ENCODE measurements at places on chromosomes 12 and 14. TPM values are rescaled to one million over a fixed set of nuclear protein-coding genes. Genes with fewer than 3 reads are reported as not detected.

GRCh38 chr12:52144512-52145227, 47.1 kb downstream of the KRT80 start:
- no peak for DNase-seq

Gene AQP6
- not detected for total RNA-seq

- peak; percentile 79 for DNase-seq
Observed at GRCh38 chr12:121590476-121591143, 9.8 kb upstream of the KDM2B start.

- no peak for DNase-seq
Observed at GRCh38 chr14:23079716-23080115, 15.2 kb downstream of the ACIN1 start.

DNA sequence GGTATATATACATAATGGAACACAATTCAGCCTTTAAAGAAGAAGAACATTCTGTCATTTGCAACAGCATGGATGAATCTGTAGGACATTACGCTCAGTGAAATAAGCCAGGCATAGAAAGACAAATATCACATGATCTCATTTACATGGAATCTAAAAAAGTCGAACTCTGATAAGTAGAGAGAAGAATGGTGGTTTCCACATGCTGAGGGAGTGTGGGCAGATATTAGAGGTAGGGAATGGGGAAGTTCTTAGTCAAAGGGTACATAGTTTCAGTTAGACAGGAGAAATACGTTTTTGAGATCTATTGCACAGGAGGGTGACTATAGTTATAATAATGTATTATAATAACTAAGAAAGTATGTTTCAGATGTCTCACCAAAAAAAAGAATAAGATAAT, 71.4 kb downstream of the ADAMTS20 start:
- DNase-seq = no peak

DNA sequence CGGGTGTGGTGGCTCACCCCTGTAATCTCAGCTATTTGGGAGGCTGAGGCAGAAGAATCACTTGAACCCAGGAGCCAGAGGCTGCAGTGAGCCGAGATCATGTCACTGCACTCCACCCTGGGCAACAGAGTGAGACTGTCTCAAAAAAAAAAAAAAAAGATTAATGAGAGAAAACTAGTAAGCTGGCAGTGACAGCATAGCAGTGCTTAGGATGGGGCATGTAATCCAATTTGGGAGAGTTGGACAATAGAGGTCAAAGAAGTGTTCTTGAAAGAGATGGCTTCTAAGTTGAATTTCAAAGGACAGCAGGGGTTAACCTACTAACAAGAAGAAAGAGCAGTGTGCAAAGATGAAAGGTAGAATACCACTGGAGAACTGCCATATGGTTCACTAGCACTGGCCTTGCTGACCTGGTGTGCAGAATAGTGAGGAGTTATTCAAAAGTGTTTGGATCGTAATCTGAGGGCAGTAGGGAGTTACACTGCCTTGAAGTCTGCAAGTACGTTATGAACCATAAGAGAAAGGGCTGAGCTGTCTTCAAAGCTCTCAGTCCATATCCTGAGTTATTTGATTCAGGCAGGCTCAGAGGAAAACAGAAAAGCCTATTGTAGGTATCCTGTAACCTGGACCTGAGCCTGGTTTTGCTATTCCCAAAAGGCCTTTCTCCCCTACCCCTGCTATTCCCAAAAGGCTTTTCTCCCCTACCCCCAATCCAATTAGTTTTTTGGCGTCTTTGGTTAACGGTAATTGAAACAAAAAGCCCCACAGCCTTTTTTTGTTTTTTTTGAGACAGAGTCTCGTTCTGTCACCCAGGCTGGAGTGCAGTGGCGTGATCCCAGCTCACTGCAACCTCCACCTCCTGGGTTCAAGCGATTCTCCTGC, 3.4 kb downstream of the XPOT start:
- no peak for DNase-seq

- DNase-seq = no peak
Observed at GRCh38 chr12:128276471-128276870, 9.5 kb downstream of the TMEM132C start.

GRCh38 chr12:7758766-7759140, 6.3 kb upstream of the NANOGNB start:
- no peak for DNase-seq

- no peak for DNase-seq
Observed at GRCh38 chr12:94247246-94247645, 98.9 kb downstream of the PLXNC1 start.

DNA sequence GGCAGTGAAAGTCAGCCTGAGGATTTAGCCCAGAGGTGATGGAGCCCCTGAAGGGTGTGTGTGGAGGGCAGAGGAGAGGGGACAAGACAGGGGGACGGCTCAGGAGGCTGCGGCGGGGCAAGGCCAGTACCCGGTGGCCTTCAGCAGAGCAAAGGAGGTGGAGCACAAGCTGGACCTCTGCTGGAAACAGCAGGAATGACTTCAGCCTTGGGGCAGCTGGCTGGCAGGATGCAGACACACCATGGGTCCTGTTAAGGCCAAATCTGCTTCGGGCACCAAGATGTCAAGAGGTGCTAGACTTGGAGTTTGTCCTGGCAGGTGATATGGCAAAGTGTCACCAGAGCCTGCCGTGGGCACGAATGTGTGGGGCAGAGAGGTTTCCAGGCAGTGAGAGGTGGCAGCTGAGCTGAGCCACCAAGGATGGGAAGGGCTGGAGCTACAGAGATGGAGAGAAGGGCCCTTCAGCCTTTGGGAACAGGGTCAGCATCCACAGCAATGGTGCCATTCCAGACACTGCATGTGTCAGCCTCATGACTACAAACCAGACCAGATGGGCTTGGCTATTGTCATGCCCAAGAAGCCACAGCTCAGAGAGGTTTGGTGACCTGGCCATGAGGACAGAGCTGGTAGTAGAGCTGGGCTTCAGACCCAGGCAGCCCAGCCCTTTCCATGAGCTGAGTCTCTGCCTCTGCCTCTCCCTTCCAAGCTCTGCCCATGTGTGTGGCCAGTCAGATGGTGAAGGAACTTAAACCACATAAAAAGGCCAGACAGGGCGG, 91.9 kb downstream of the LGMN start:
- no peak for DNase-seq

DNA sequence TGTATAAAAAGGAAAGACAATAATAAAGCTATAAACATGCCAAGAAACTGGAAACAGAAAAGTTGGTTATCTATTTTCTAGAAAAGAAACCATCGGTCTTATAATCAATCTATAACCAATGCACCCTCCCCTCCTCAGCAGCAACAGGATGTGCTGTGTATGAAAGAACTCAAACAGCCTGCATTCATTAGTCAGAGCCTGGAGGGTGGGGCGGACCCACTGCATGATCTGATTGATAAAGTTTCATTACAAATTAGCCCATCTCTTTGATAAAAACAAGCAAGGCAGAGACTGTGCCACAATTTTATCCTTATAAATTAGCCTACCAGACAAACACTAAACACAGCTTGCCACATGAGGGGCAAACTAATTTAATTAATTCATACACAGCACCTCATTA, 448.1 kb downstream of the BCAT1 start:
- no peak for DNase-seq
